ENCODE measurements at places on chromosomes 1 and 21.

DNA sequence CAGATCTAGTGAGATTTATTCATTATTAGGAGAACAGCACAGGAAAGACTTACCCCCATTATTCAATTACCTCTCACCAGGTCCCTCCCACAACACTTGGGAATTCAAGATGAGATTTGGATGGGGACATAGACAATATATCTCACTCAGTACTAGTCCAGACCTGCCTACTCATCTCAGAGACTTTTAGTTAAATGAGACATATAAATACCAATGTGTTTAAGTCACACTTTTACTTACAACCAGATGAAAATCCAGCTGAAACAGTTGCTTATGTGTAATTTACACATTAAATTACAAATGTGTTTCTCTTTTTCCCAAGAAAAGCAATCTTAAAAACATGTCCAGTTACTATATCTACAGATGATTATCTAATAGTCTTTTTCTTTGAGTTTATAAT lies 1145.6 kb downstream of the KCNT2 start:
- DNase-seq: no peak

- DNase-seq: no peak
These were observed 539 bp downstream of the CGN start for GRCh38 chr1:151511636-151512215.

- DNase-seq: no peak
These were observed 752.3 kb upstream of the ADAMTS5 start for GRCh38 chr21:27719226-27719625.

- no peak for DNase-seq
These were observed 76.4 kb downstream of the ADGRL2 start for GRCh38 chr1:81876901-81877733.

DNA sequence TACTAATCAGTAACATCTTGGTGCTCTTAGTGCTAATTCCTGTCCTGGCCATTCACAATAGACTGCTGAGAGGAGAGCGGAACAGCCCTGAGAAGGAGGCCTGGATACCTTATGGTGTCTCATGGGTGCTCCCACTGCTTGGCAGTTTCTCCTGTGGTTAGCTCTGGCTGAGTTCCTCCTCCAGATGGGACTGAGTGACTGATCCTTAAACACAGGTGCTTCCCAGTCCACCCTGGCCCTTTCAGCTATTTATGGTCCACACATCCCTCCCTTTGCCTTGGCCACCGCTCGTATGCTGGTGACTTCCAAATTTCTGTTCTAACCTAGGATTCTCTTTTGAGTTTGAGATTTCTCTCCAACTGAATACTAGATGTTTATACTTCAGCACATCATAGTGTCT lies 157.0 kb upstream of the CACNA1E start:
- DNase-seq: no peak

- DNase-seq: no peak
These were observed 116.3 kb downstream of the NAV1 start for GRCh38 chr1:201655243-201655642.

GRCh38 chr1:23720256-23720995 lies 22.8 kb upstream of the ELOA start:
- no peak for DNase-seq

DNA sequence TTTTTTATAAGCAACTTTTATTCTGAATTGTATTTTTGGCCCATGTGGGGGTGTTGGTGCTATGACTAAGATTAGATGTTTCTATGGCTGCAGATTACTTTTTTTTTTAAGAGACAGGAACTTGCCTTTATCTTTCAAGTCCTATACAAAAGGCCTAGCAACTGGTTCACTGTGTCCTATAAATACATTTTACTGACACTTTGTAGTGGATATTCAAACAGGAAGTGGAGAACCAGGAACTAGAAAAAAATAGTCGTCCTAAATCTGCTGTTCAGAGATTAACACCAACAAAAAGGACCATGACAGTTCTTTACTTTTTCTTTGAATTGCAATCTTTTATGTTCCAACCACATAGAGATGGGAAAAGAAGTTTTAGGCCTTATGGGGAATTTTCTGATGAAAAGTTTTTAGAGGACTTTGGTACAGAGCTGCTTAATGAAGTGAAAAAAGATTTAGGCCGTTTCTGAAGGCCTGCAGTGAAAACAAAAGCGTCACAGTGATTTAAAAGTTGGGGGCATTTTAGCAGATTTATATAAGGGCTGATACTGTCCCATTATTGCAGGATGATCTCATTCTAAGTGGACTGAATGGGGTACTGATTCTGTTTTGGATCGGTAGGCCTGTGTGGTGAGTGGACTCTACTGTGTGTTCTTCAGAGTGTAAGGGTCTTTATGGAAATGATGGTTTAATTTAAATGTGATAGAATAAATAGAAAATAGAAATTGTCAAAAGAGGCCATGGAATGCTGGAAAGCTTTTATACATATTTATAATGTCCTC lies 136.4 kb upstream of the DEPDC1 start:
- no peak for DNase-seq

DNA sequence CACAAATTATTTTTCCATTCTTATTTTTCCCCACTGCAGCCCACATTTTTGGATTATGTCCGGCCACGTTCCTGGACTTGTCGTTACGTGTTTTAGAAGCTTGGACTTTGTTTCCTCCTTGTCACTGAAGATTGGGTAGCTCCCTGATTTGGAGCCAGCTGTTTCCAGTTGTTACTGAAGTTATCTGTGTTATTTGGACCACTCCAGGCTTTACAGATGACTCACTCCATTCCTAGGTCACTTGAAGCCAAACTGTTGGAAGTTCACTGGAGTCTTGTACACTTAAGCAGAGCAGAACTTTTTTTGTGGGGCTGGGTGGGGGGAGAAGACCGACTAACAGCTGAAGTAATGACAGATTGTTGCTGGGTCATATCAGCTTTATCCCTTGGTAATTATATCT lies 12.2 kb upstream of the AXDND1 start:
- no peak for DNase-seq

DNA sequence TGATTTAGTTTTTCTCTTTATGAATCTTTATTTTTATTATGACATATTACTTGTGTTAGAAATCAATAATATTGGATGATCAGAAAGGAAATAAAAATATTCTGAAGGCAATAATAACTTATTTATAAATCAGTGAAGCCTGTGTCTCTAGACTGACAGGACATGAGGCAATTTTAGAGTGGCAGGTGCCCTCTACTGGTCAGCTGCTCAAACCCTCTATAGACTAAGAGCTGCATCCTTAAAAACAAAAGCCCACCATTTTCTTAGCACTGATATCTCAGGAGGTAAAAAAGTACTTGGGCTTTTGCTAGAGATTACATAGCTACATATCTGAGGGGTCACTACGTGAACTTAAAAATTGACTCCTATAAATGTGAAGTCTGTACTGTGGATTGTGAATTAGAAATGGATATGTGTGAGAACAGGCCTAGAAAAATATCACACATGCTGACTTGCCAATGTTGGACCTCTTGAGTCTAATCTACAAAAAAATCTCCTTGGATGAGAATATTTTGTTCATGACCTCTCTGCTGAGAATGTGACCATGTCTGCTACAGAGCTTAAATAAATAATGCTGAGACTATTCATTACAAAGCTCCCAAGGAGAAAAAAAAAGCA lies 597.9 kb upstream of the ADAMTS5 start:
- DNase-seq: no peak

GRCh38 chr1:50084389-50084788 lies 24.3 kb upstream of the ELAVL4 start:
- no peak for DNase-seq

Measured in activated CD4-positive, alpha-beta T cell treated with anti-CD3 and anti-CD28 coated beads, Interleukin-2, amount 50 U/mL, for 24 hours (primary cell).